ENCODE measurements at places on chromosomes 11 and 22. TPM values are rescaled to one million over a fixed set of nuclear protein-coding genes. Genes with fewer than 3 reads are reported as not detected.

- DNase-seq, result peak; percentile 67
These were observed 199.7 kb downstream of the C11orf91 start for GRCh38 chr11:33500861-33501479.

- DNase-seq, result no peak
These were observed 3.9 kb downstream of the LRRC10B start for GRCh38 chr11:61512435-61512834.

GRCh38 chr11:109120341-109120740 lies 301.6 kb upstream of the C11orf87 start:
- DNase-seq, result no peak

The OR5M11 gene
- not detected for total RNA-seq

The CECR2 gene
- total RNA-seq, result not detected

DNA sequence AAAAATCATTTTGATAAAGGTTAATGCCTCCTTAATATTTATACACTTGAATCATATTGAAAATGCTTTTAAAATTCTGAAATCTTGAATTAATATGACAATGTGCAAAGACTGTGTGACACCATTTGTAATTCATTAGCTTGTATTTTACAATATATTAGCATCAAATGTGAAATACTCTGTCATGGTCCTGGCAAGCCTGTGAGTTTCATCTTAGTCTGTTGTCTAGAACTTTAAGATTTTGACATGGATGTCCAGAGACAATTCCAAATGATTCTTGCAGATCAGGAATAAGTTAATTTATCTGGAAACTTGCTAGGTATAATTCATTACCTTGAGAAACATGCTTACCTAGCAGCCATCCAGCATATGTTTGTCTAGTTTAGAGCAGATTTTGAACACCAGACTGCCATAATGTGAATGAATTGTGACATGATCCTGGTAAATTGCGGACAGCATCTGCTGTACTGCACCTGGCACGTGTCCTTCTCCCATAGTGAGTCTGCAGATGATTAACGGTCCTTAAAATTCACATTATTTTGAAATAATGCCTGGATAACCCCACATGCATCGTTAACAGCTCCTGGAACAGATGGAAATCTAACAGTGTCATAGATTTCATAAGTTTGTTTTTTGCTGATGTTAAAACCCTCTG lies 34.5 kb upstream of the DEUP1 start:
- DNase-seq, result no peak

The BATF2 gene
- total RNA-seq, result 4.0 TPM

The SHISA8 gene
- not detected for total RNA-seq

The GAS2 gene
- 0.51 TPM for total RNA-seq

The UBASH3B gene
- 17.7 TPM for total RNA-seq

DNA sequence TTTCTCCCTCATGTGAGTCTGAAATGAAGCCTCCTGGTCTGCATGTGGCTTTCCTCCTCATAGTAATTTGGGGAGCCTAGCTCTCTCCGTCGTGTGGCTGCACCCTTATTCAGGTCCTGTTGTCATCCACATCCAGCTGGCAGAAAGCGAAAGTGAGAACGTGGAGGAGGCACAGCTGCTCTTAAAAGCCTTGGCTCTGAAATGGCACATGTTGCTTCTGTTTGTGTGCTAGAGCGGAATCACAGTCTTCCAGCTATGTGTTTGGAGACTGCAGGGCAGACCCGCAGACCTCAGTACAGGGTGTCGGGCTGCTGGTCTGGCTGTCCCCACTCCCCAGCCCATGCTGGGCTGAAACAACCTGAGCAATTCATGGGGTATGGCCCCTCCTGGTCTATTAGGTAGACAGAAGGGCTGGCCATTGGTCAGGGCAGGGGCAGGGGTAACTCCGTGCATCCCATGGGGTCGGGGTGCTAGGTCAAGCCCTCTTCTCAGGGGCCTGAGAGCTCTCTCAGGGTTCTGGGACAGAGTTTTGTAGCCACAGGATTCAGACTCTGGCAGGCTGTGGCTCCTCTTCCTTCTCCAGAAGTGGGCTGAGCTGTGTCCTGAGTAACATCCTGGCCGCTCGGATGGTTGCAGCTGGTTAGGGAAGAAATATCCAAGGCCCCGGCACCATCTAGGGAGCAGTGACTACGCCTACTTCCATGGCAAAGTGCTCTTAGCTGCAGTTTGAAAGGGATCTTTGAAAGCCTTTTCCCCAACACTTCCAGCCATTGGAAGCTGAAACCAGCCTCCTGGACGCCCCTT lies 50.6 kb downstream of the C11orf96 start:
- peak; percentile 42 for DNase-seq

The PLAAT4 gene
- 0.65 TPM for total RNA-seq

DNA sequence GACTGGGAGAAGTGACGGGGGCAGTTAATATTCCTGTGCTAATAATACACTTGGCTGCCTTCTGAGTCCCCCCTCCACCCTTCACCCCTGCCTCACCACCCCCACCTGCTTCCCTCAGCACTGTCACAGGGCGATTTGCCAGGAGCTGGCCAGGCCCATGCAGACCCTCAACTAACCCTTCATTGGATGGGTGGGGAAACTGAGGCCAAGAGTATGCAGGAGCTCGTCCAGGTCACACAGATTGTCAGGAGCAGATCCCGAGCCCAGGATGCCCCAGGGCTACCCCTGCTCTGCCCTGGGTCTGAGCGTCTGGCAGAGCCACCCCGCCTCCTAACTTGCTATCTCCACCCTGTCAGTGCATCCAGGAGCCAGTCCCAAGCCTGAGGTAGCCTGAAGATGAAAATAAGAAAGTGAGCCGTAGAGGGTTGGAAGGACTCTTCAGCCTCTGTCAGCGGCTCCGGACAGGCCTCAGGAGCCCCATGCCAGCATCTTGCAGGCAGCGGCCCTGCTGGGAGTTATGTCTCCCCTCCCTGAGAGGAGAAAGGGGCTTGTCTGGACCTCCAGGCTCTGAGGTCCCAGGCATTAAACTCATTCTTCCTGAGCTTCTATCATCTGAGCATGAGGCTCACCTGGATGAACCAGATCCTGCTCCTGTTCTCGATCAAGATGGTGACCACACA lies 6.2 kb downstream of the TPBGL start:
- no peak for DNase-seq

DNA sequence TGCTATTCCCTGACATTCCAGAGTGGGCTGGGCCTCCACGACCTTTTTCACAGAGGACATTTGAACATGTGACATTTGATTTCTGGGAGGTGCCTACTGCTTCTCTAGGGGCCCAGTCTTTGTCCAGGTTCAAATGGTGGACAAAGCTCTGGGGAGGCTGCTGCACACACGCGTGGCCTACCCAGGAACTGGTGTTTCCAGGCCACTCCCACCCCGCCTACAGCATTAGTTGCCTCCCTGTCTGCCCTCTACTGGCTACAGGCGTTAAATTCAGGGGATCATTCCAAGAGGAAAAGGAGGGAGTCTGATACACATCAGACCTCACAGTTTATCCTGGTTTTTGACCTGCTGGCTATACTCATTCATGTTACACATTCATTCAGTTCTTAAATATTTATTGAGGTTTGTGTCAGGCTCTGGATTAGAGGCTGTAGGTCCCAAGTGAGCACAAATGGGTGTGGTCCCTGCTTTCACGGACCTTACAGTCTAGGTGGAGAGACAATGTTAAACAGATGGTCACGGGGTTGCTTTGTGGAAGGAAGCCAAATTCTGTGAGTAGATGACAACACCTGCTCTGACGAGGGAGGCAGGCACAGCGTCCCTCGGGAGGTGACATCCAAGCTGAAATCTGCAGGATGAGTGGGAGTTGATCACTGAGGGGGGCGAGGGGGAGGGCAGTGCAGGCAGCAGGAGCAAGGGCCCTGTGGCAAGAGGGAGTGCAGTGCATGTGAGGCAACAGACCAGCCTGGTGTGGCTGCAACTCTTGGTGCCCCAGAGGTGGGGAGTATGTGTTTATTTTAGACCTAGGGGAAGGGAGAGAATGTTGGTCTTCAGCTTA lies 11.8 kb downstream of the TUB start:
- peak; percentile 92 for DNase-seq

DNA sequence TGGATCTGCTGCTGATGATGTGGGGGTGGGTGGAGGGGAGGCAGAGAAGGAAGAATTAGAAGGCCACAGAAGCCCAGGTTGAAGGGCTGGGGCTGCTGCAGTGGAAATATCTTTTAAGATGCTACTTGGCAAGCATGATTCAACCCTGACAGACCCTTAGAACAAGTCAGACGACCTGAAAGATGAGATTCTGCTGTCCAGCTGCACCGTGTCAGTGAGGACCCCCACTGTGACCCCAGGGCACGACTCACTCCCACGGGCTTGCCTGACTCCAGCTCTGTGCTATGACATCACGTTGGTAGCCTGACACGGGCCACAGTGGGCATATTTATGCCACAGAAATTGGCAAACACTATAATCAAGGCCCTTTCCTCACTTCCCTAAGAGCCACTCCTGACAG lies 36.0 kb downstream of the LRFN4 start:
- no peak for DNase-seq

GRCh38 chr22:44147821-44148574 lies 32.7 kb upstream of the PARVG start:
- DNase-seq, result peak; percentile 16

The MRGPRX3 gene
- total RNA-seq, result not detected

GRCh38 chr11:66429983-66430602 lies 8.6 kb downstream of the MRPL11 start:
- peak; percentile 87 for DNase-seq

The OOSP2 gene
- total RNA-seq, result not detected

DNA sequence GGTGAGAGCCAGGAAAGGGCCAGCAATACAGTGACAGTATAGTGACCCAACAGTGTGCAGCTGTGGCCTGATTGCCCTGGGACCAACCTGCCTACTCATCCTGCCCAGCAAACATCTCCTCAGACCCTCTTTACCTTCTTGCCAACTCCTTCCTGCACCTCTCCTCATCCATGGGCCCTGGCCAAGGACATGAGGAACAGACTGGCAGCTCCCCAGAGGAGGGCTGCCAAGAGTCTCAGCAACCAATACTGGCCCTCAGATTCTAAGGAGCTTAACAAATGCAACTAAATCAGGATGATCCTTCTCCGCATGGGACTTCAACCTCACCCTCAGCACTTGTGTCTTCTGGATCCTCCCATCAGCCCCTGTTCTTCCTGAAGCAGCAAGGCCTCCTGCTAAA lies 77.0 kb downstream of the RPL27A start:
- DNase-seq, result no peak

DNA sequence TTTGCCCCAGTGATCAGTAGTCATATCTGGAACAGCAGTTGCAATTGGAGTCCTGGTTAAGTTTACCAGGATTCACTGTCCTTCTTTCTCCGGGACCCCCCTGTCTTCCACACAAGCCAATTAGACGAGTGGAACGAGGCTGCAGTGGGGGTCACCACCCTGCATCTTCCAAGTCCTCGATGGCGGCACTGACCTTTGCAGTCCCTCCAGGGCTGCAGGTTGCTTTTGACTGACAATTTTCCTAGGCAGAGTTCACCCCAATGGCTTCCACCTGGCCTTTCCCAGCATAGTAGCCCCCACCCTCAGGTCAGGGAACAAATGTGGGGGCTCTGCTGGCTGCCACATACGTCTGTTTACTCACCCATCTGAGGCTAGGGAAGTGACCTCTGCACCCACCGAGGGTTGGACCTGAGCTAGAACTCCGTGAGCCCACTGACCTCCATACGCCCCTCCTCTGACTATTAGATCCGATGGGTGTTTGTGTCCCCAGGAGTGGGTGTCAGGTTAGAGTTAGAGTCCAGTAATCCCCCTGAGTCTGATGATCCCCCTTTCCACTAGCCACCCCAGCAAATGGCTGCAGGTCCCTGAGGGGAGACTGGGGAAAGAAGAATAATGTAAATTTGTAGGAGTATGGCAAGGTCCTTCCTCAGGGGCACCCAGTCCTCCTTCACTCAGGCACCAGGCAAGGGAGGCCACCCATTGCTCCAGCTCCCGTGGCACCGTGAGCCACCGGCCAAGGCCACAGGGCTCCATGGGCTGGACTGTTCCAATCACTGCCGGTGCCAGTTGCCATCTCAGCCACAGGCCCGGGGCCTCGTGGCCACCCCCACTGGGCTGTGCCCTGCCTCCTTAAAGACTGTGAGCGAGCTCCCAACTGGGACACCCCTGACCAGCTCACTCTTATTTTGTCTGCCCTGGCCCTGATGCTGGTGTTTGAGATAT lies 5.5 kb downstream of the C11orf21 start:
- DNase-seq, result no peak

The PHOX2A gene
- not detected for total RNA-seq

GRCh38 chr22:22479999-22480532 lies 28.5 kb downstream of the ZNF280B start:
- peak; percentile 10 for DNase-seq

- DNase-seq, result no peak
These were observed 88.3 kb upstream of the CRTAM start for GRCh38 chr11:122750049-122750448.

DNA sequence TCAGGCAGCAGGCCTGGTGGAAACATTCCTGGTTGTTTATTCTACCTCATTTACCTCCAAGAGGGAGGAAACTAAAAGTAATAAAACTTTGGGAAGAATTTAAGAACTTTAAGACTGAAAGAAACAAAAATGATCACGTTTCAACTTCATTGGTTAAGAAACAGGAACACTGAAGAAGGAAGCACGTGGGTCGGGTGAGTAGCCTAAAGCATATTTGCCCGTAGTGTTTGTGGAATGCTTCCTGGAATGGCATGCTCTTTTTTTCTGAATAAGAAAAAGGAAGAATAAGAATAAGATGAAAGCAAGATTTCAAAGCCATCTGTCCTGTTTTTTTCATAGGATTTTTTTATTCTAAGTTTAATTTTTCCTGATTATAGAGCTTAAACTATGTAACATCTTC lies 83.1 kb downstream of the WNT11 start:
- no peak for DNase-seq

DNA sequence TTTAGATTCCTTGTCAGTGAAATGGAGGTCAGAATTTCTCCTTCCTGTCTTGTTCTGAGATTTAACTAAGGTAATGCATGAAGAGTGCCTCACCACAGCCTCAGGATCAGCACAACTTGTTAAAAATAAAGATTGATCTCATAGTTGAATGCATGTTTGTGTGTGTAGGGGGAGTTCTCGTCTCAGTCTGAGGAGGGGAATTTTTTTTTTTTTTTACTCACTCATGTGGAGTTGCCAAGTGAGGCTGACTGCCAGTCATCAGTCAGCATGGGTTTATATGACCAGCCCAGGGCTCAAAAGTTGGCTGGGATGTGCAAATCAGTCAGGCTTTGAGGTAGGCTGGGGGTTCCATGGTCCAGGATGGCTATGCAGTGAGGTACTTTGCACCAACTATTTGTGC lies 113.2 kb downstream of the FANCF start:
- DNase-seq, result no peak

- peak; percentile 88 for DNase-seq
These were observed 143.4 kb downstream of the C11orf91 start for GRCh38 chr11:33557201-33557600.

GRCh38 chr22:35305525-35306070 lies 5.9 kb downstream of the TOM1 start:
- DNase-seq, result no peak

The RHOD gene
- 28.7 TPM for total RNA-seq

- no peak for DNase-seq
These were observed 60.1 kb downstream of the PDE3B start for GRCh38 chr11:14703731-14704130.

DNA sequence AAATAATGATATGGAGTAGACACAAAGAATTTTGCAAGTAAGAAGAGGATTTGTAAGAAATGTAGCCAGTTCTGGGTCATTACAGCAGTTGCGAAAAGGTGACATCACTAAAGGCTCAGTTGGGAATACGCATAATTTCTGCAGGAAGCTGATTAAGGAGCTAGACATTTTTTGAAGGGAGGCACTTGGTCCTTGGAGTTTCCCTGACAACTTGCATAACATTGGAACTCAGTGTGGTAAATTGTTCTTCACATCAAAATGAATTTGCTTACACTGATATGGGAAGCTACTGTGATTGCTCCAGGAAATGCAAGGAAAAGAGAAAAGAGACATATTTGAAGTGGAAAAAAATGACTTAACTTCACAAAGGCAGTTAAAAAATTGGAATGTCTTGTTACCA lies 626.1 kb downstream of the NELL1 start:
- peak; percentile 0 for DNase-seq

The EXPH5 gene
- total RNA-seq, result 0.13 TPM

Measured in GM23248 (cell line).